ENCODE measurements at places on chromosomes 4 and X. TPM values are rescaled to one million over a fixed set of nuclear protein-coding genes. Genes with fewer than 3 reads are reported as not detected.
A peak's percentile ranks its signal among the peaks of the same experiment; 100 is the strongest.

GRCh38 chrX:41875142-41875541 is 48.2 kb downstream of the CASK start:
- peak; percentile 65 for DNase-seq

The AFM gene
- not detected for total RNA-seq

The HTT gene
- 14.3 TPM for total RNA-seq

- no peak for DNase-seq
Observed at GRCh38 chr4:8437281-8437680, 3.2 kb downstream of the ACOX3 start.

- no peak for DNase-seq
Observed at GRCh38 chrX:82961129-82961528, 547.0 kb upstream of the POU3F4 start.

The ARHGEF9 gene
- 9.7 TPM for total RNA-seq

DNA sequence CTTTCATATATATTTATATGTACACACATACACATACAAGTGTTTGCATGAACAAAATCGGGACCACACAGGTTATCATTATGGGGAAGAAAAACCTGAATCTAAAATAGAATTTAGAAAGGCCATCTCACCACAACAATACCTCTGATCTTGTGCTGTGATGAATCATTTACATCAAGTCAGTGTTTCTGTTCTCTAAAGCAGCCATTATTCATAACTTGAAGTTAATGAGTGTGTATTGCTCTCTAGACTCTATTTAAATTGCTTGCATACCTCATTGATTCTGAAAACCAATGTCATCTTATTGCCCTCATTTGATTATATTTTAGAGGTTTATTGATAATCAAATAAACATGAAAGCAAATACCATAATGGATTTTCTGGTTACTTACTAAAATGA is 71.6 kb downstream of the FAM114A1 start:
- no peak for DNase-seq

GRCh38 chr4:172245516-172245915 is 432.3 kb downstream of the GALNTL6 start:
- DNase-seq = no peak

DNA sequence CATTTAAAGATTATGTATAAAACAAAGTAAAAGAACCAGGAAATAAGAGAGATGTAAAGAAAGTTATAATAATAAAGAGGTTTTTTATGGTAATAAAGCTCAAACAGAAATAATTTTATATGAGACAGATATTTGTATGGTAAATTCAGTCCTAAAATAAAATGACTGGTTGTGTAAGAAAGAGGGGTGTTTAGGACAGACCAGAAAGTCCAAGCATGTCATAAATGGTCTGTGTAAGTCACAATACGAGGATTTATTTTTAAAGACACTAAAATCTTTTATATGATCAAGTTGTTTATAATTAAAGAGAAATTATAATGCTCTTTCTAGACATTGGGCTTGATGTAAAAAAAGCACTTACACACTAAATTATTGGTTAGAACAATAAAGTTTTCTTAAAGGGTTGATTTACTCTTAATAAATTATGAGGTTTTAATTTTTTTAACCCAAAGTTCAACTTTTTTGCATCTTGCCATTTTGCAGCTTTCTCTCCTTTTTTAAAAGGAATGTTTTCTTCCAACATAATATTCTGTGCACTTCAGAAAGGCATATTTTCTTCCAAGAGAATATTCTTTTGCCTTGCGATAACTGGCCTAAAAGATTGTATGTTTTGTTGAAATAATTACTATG is 61.9 kb upstream of the TCEAL2 start:
- no peak for DNase-seq

The PDGFRA gene
- total RNA-seq = 157 TPM

The MAGEC2 gene
- not detected for total RNA-seq

DNA sequence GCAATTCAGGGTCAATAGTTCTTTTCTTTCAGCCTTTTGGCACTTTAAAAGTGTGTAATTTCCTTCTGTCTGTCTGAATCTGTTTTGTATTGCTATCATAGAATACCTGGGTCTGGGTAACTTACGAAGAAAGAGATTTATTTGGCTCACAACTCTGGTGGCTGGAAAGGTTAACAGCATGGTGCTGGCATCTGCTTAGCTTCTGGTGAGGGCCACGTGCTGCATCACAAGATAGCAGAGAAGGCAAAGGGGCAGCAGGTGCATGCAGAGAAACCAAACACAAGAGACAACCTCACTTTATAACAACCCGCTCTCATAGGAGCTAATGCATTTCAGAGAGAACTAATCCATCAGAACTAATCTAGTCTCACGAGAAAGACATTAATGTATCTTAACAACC is 18.8 kb downstream of the RGN start:
- no peak for DNase-seq

GRCh38 chrX:41946989-41947612 is 23.7 kb upstream of the CASK start:
- DNase-seq = no peak

- DNase-seq = no peak
Observed at GRCh38 chrX:135257469-135257868, 5.6 kb downstream of the ETDA start.

DNA sequence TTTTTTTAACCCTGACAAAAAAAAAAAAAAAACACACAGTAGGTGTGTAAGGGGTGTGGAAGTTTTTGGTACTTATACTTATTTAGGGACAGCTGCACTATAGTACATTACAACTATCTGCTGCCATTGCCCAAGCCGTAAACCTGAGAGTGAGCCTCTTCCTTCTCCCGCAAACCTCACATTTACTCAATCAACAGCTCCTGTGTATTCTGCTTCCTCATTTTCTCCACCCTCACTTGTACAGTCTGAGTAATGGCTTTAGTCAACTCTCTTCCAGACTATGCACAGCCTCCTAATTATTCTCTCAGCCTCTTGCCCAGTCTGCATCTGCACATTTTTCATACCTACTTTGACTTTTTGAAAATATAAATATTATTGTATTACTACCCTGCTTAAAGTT is 362.0 kb downstream of the ADAM29 start:
- no peak for DNase-seq

DNA sequence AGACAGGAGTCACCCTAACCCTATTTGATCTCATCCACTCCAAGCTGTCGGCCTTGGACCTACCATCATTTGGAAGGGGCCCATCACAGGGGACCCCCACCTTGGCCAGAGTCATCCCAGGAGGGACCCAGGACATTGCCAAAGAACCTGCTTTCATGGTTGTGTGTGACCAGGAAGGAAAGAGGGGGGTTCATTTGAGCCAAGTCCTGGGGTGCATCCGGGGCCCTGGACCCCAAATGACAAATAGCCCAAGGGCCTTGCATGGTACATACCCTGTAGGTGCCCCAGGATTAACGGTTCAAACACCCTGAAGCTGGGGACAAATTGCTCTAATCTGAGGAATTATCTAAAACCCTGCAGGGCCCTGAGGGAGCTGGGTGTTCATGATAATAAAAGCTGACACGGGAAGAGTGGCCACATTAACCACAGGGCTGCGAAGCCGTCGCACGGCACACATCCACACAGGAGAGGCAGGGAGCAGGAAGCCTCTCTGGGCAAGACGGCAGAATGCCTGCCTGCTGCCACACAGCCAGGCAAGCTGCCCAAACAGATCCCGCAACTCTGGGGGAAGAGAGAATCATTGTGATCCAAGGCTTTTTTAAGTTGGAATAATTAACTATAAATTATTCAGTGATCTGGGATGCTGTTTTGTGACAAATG is 28.2 kb upstream of the PPP2R2C start:
- DNase-seq = no peak

The TNIP3 gene
- 0.28 TPM for total RNA-seq

DNA sequence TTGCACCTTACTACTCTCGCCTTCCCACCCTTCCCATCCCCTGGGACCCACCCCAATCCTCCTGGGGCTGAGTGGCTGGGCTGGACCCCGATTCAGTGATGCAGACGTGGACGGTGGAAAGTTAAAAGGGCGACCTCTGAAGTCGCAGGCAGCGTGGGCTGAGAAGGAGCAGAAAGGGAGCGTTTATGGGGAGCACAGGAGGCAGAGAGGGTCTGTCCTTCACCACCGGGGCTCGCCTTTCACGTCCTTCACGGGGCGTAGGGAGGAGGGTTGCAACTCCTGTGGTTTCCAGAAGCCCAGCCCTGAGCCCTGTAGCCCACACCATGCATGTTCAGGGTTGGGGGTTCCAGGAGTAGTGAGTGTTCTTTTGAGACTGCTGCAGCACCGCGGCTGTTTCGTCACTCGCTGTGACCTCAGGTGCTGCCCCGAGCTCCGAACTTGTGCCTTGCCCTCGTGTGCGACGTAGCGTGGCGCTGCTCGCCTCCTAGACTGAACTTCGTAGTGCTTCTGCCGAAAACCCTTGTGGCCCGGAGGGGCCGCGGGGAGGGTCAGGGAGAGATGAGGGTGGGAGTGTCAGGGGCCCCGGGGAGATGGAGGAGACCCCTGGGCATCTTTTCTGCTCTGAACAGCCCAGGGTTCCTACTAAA is 1.6 kb downstream of the NHS start:
- DNase-seq = no peak

The UGT2B7 gene
- total RNA-seq = not detected

GRCh38 chr4:102687982-102688433 is 72.8 kb downstream of the MANBA start:
- peak; percentile 15 for DNase-seq
